ENCODE measurements at places on chromosomes 4 and X.

- no peak for DNase-seq
Measured at GRCh38 chr4:104381729-104382128, 113.0 kb downstream of the CXXC4 start.

DNA sequence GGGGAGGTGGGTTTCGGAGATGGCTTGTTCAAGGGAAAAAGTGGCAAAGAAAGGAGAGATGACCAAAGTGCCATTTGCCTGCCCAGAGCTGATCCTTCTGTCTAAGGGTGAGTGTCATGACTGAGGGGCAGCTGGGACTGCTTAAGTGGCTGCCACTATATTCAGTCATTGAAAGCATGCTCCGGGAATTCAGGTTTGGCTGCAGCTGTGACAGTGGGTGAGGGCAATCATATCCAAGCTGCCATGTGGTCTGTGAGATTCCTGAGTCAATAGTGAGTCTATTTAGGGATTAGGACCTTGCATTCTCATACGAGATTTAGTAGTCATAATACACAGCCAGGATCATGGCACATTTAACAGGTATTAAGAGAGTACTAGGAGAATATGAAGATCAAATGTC lies 138.8 kb upstream of the BANK1 start:
- DNase-seq = no peak

DNA sequence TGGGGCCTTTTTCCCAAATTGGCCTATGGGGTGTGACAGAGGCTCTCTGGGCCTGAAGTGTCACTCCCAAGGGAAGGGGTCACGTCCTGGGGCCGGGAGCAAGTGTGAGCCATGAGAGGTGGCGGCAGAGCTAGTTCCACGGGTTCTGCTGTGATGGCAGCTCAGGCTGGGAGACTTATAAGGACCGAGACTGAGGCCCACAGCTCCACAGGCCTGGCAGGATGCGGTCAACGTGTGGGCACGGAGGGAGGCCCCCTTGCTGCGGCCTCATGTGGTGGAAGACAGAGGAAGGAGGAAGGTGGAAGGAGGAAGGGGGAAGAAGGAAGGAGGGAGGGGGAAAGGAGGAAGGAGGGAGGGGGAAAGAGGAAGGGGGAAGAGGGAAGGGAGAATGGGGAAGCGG lies 7.2 kb upstream of the CPLX1 start:
- DNase-seq = no peak

DNA sequence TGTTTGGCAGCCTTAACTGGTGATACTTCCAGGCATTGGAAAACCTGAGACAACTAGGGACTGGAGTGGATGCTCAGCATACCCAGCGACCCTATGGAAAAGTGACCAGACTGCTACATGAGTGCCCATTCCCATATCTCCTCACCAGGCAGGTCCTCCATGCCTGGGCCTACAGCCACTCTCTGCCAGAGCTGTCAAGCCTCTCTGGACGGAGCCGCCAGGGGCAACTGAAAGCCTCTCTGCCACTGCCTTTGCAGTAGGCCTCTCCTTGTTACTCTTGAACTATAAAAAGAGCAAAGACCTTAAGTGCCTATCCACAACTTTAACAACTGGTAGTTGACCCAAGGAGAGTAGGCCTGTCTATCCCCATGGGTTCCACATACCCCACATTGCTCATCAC lies 20.2 kb upstream of the FAAH2 start:
- DNase-seq = no peak

GRCh38 chr4:35548921-35549320 lies 695.4 kb downstream of the ARAP2 start:
- DNase-seq = no peak

DNA sequence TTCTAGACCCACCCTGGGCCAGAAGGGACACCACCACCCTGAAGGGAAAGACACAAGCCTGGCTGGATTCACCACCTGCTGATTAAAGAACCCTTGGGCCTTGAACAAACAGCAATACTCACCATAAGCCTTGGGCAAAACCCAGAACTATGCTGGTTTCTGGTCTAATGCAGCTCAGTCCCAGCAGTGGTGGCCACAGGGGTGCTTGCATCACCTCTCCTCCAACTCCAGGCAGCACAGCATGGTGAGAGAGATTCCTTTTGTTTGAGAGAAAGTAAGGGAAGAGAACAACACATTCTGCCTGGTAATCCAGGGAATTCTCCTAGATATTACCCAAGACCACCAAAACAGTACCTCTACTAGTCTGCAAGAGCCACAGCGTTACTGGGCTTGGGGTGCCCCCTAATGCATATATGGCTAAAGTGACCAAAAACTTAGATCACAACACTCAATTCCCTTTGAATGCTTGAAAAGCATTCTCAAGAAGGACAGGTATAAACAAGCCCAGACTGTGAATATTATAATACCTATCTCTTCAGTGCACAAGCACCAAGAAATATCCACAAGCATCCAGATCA lies 25.7 kb downstream of the RNF128 start:
- DNase-seq = no peak

GRCh38 chr4:113223001-113223400 lies 173.5 kb downstream of the ANK2 start:
- no peak for DNase-seq

DNA sequence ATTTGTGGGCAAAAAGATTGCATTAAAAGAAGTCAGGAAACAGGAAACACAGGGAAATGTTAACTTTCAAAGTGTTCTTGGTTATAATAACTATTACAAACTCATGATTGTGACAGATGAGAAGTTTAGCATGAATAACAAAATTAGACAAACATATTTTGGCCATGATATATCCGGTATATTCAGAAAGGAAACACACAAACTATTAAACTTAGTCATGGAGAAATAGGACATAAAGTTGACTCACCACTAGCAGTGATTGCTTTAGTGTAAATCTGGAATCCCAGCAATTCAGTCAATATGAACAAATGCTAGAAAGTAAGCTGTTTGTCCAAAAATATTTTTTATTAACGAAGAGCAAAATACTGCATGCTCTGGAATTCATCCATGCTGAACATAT lies 1299.9 kb downstream of the C4orf33 start:
- DNase-seq = no peak

DNA sequence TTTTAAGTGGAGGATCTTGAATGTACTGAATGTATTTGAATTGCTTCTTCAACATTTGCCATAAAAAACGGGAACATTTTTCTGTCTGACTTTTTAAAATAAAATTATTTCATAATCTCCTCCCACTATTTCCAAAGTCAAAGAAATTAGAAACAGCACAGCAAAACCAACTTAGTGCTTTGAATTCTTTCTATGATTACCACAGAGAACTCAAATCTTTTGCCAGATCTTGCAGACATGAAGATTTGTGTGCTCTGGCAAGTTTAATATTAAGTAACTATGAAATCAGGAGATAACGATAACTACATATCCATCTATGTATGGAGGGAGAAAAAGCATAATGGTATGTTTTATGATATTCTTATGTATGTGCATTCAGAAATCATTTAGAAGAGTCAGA lies 982.2 kb downstream of the PCDH7 start:
- no peak for DNase-seq

- DNase-seq = peak; percentile 37
Measured at GRCh38 chr4:87465739-87466366, 43.5 kb downstream of the NUDT9 start.

DNA sequence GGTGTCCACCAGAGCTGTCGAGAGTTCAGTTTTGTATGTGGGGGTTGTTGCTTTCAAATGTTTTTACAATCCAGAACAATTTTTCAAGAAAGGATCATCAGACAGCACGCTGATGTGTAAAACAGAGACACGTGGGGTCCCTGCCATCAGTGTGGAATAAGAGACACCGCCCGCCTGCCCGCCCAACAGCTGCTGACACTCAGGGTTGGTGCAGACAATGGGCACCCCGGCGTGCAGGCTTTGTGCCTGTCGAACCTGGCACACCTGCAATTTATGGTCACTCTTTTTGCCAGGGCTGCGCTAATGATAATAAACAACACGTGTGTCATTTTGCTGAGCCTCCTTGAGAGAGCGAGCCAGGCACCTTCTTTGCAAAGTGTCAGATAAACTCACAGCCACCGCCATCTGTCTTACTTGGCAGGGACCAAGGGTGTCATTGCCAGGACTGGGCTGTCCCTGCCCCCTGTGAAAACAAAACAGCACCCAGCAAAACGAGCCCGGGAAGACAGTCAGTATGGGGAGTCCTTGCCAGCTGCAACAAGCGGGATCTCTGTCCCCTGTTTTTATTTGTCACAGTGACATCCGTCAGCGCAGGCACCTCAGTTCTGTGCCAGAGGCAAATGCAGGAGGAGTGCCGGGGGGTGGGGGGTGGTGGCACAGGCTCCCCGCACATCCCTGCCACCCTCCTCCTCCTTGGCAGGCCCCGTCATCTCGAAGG lies 69.1 kb downstream of the PSAPL1 start:
- DNase-seq = no peak

GRCh38 chrX:20829665-20830491 lies 544.3 kb upstream of the CNKSR2 start:
- no peak for DNase-seq

- DNase-seq = no peak
Measured at GRCh38 chrX:24148535-24149350, 786 bp upstream of the ZFX start.

GRCh38 chr4:84221704-84222103 lies 277.4 kb downstream of the NKX6-1 start:
- DNase-seq = no peak

- no peak for DNase-seq
Measured at GRCh38 chr4:84973856-84974255, 7.4 kb upstream of the WDFY3 start.

- no peak for DNase-seq
Measured at GRCh38 chrX:661154-661553, 30.6 kb downstream of the SHOX start.

GRCh38 chr4:163353054-163353453 lies 9.4 kb downstream of the NPY5R start:
- no peak for DNase-seq
